ENCODE measurements at places on chromosomes 2 and 18. TPM values are rescaled to one million over a fixed set of nuclear protein-coding genes. Genes with fewer than 3 reads are reported as not detected.

The UBE2E3 gene
- total RNA-seq, result 58.4 TPM

The CD207 gene
- 0.33 TPM for total RNA-seq

The SLC11A1 gene
- 53.4 TPM for total RNA-seq

The GAL3ST2 gene
- total RNA-seq, result 2.6 TPM

The CNNM4 gene
- total RNA-seq, result 9.5 TPM
